Stimulated activated CD4-positive, alpha-beta T cell treated with anti-CD3 and anti-CD28 coated beads, Interleukin-1b, Interleukin-23, amount 100 ng/mL, for 24 hours (primary cell): ENCODE measurements at places on chromosomes 6 and 20.

GRCh38 chr6:53837865-53838769, 43.3 kb downstream of the LRRC1 start:
- no peak for DNase-seq

DNA sequence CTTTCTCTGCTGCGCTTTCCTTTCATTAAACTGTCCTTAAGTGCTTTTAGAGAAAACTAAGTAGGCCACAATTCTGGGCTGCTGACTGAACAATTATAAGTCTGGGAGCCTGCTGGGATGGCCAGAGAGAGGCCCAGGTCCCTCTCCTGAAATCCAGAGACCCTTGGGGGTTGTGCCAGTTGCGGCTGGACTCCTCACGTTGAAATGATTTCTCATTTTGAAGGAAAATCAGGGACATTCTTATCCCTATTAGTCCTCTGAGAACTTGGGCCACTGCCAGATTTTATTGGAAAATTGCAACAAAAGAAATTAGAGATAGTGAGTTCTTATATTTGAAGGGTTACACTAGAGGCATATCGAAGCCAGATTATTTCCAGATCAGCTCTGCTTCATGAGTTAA, 145.1 kb downstream of the CLIC5 start:
- no peak for DNase-seq

GRCh38 chr20:32535953-32536823, 48.9 kb downstream of the NOL4L start:
- DNase-seq, result peak; percentile 60

DNA sequence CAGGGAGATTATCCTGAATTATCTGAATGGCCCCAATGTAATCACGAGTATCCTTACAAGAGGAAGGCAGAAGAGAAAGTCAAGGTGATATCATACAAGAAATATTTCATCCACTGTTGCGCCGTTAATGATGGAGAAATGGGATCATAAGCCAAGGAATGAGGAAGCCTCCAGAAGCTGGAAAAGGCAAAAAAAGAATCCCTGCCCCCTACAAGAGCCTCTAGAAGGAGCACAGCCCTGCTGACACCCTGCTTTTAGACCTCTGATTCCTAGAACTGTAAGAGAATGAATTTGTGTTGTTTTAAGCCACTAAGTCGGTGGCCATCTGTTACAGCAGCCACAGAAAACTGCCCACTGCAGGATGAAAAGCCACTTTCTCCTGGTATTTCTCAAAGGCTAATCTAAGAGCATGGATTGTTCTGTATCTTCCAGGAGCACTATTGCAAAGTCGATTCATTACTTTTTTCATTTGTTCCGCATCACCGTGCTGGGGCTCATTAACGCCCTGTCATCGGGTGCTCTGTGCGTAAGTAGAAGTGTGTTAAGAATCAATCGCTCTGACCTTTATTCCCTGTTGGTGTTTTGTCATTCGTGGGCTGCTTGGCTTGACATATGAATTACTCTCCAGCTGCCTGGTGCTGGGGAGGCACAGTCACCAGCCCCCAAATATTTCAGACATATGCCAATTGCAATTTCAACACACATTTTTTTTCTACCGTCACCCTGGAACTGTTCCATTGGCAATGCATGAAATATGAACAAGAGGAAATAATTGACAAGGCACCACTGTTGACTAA, 117.0 kb downstream of the PCSK2 start:
- no peak for DNase-seq

GRCh38 chr6:166757232-166758135, 130.4 kb upstream of the RPS6KA2 start:
- no peak for DNase-seq
